ENCODE measurements at places on chromosomes 13 and 19. TPM values are rescaled to one million over a fixed set of nuclear protein-coding genes. Genes with fewer than 3 reads are reported as not detected.

EPS8L1 gene
- 2.2 TPM for total RNA-seq

ZNF709 gene
- total RNA-seq = 1.9 TPM

ADAMTSL5 gene
- 6.9 TPM for total RNA-seq

TNFRSF19 gene
- total RNA-seq = 95.7 TPM

LILRA1 gene
- not detected for total RNA-seq

ZNF878 gene
- total RNA-seq = under 0.01 TPM

TNFSF11 gene
- not detected for total RNA-seq

LSR gene
- total RNA-seq = 0.86 TPM

KCTD15 gene
- 18.0 TPM for total RNA-seq

NDUFA7 gene
- 9.1 TPM for total RNA-seq

All from fibroblast of villous mesenchyme (primary cell).